Activated CD4-positive, alpha-beta T cell treated with anti-CD3 and anti-CD28 coated beads, Interleukin-2, Interleukin-6, amounts not matched to agents 100 ng/mL and 50 ng/mL, durations not matched to agents 16 hours and 8 hours (primary cell): ENCODE measurements at places on chromosomes 3 and 15.
A peak's percentile ranks its signal among the peaks of the same experiment; 100 is the strongest.

GRCh38 chr3:103403191-103403590 is 968.4 kb downstream of the ZPLD1 start:
- DNase-seq, result no peak

- no peak for DNase-seq
These were observed 333.9 kb upstream of the TBC1D5 start for GRCh38 chr3:18076301-18076700.

- no peak for DNase-seq
These were observed 20.6 kb downstream of the ARRDC4 start for GRCh38 chr15:97981058-97981457.

- DNase-seq, result no peak
These were observed 477.1 kb downstream of the MAGI1 start for GRCh38 chr3:65561617-65562016.

DNA sequence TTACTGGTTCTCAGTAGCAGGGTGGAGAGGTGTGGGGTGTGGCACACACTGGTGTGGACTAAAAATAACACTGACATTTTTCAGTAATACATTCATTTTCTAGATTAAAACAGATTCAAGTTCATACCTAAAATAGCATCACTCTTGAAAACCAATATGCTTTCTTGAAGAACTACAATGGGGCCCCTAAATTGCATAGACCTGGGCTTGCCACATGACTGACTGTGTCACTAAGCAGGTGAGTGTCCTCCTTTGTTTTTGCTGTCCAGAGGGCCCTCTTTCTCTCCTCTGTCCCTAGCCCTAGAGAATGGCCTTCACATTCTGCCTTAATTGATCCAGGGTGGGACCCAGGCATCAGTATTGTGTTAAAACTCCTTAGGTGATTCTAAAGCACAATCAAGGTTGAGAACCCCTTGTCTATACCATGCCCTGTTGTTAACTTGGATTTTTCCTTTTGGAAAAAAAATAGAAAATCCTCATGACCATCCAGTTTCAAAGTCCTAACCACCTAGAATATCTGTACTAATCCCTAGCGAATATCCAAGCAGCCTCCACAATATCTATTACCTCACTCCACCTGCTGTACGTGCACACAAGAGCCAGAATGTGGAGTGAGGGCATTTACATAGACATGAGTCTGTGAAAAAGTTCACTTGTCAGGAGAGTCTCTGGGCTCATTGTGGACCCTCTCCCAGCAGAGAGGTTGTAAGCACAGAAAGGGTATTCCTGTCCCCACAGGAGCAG is 18.7 kb upstream of the TMEM41A start:
- DNase-seq, result no peak

DNA sequence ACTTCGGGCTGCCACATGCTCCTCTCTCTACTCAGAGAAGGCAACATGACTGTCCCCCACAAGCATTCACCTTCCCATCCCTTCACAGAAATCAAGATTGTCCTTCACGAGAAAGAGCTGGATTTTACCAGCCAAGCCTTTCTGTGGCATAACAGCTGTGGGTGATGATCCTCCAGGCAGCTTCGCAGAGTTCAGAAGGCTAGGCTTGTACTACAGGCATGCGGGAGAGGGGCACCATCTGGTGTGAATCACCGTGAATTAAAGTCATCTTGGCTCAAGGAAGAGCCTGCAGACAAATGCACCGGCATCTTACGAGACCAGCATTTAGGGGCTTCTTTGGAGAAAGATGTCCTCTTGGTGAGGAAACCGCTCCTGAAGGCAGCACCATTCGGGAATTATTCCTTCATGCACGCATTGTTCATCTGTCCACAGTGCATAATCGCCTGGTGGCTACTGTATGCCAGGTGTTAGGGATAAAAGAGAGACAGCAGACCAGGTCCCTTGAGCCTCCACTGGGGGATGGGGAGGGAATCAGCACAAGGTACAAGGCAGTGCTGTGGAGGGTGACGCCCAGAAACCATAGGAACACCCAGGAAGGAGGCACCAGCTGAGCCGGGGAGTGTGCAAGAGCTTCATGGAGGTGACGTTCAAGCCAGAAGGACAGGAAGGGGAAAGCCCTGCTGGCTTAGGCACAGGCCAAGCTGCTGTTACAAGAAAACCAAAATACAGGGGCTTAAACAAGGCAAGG is 108.6 kb downstream of the TMEM266 start:
- no peak for DNase-seq

DNA sequence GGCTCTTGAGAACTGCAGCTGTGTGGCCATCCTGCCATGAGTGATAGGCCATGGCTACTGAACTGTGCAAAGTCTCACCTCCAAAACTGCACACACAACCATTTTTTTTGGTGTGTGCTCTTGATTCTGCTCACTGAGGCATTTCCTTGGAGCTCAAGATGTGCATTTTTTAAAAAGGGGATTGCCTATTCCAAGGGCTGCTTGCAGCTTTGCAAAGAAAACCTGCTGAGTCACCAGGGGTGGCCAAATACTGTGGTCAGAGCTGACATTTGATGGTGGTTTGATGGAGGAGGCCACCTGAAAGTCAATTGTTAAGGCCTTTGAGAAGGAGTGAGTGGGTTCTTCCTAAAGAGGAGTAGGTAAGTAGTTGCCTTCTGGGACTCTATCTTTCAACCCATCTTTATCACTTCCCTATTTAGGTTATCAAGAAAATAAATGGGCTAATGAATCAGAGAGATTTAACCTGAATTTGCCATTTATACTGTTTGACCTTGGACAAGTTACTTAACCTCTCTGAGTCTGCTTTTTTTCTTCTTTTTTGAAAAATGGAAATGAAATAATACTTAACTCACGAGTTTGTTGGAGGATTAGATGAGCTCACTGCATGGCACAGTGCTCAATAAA is 87.9 kb downstream of the CHST2 start:
- peak; percentile 14 for DNase-seq

DNA sequence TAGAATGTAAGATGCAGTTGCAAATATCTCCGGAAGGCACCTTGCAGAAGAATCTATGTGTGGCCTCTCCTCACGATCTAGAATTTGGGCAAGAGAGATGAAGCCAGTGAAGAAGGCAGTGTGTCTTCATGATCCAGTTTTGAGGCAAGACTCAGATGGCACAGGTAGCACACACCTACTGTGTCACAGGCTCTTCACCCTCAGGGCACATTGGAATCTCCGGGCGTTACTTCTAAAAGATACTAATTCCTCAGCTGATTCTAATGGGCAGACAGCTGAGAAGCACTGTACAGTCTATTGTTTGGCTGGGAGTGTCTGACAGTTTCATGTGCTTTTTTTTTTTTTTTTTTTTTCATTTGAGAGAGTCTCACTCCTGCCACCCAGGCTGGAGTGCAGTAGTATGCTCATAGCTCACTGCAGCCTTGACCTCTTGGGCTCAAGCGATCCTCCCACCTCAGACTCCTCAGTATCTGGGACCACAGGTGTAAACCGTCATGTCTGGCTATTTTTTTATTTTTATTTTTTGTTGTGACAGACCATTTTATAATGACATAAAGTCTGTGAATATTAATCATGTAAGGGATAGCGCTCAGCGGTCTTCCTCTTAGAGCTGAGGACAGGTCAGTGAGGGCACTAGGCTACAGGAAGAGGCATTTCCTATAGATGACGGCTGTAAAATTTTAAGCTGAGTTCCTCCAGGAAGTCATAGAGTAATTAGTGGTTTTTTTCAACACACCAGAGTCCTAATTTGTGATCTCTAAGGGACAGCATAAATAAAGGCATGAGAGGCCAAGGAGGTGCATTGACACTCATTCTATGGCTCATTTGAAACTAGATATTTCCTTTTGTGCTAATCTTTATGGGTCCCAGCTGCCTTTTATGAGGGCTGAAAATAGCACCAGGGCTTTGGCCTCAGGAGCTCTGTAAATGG is 4.0 kb downstream of the C3orf52 start:
- no peak for DNase-seq

- DNase-seq, result no peak
These were observed 74.0 kb upstream of the RAD18 start for GRCh38 chr3:9037144-9037711.

GRCh38 chr3:65830948-65831732 is 207.6 kb downstream of the MAGI1 start:
- no peak for DNase-seq
